Endothelial cell of umbilical vein (primary cell): ENCODE measurements at places on chromosomes 1 and 21. TPM values are rescaled to one million over a fixed set of nuclear protein-coding genes. Genes with fewer than 3 reads are reported as not detected.

GRCh38 chr1:208559597-208560329 lies 315.6 kb upstream of the PLXNA2 start:
- DNase-seq: no peak

The NR0B2 gene
- total RNA-seq: not detected in 2 replicates

The DNAI4 gene
- 3.3 and 4.8 TPM in 2 replicates for total RNA-seq

The FAM131C gene
- 0.44 TPM in 1 of 2 replicates, not detected in the other for total RNA-seq

- DNase-seq: no peak
Measured at GRCh38 chr1:211497489-211498045, 5.6 kb upstream of the RD3 start.

The AMY1C gene
- total RNA-seq: not detected in 2 replicates

DNA sequence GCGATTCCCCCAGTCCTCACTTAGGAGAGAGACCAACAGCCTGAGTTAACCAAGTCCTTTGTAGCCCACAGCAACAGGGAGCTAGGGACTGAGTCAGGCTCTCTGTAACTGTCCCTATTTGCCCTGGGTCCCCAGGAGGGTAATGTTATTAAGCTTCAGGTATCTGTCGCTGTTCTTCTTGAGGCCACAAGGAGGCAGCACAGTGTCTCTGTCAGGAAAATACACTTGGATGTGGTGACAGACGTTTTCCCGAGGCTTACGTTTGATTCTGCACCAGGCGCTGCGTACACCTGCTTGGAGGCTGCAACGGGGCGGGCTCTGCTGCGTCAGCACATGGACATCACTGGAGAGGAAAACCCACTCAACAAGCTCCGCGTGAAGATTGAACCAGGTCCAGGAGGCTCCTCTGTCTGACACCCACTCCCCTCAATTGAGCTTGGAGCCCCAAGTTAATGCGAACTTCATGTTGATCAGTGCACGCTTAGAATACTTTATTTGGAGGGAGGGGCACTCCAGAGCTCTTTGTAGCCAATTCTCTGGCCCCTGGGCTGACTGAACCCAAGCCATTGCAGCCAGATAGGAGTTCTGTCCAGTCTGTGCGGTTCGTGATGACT lies 10.7 kb upstream of the ELF3 start:
- DNase-seq: peak; percentile 39

DNA sequence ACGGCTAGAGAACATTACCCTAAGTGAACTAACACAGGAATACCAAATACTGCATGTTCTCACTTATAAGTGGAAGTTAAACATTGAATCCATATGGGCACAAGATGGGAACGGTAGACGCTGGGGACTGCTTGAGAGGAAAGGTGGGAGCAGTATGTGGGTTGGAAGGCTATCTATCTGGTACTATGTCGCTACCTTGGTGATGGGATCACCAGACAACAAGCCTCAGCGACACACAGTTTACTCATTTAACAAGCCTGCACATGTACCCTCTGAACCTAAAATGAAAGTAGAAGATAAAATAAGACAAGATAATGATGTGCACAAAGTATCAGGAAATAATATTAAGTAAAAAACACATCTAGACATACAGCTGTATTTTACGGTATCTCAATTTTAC lies 819 bp downstream of the PYHIN1 start:
- no peak for DNase-seq

DNA sequence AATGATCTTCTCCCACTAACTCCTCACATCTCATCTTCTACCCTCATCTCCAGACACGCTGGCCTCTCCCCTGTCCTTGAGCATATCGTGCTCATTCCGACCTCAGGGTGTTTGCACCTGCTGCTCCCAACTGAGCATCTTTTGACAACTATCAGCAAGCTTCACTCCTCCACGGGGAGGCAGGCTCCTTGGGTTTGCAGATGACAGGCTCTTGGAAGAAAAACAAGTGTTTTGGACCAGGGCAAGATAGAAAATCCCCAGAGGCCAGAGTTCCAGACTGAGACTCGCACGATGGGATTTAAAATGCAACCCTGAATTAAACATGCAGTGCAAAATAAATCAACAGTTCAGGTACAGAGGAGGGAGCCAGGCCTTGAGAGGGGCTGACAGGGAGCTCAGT lies 246.7 kb downstream of the PTPRU start:
- no peak for DNase-seq

DNA sequence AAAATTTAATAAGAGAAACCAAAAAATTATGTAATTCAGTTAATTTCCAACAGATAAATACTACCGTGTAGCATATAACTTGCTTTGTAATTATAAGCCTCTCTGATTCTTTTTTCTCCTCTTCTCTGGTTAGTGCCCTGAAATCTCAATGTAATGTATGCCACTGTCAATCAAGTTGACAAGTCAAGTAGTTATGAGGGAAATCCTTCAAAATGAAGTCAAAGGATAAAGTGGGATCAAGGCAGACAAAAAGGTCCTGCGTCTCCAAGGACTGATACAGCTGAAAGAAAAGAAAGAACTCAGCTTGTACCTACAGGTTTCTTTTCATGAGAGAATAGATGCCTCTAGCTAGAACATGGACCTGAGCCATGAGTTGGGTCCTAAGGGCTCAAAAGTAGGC lies 19.8 kb downstream of the VPS45 start:
- no peak for DNase-seq

GRCh38 chr1:198929111-198929604 lies 290.3 kb downstream of the PTPRC start:
- no peak for DNase-seq

- no peak for DNase-seq
Measured at GRCh38 chr1:170388489-170388888, 143.5 kb upstream of the GORAB start.

DNA sequence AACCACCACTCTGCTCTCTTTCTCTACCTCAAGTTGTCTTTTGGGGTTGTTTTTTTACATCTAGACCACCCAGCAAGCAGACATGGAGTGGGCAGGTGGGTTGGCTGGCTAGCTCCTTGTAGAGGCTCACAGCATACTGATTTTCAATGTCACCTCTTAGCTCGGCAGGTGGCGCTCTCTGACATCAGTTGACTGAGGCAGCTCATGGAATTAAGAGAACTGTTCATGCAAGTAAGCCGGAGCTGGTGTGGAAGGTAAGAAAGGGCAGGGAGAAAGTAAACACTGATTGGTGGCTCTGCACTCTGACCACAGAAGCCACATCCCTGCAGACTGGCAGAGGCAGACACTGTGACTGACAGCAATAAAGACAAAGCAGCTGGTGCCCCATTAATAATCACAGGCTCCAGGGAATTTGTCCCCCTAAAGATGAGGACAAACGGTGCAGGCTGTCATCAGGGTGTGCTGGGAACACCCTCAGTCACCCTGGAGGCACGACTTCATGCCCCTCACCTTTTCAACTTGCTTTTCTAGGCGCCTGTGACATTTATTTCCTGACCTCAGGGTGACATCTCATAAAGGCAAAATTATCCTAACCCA lies 226.8 kb downstream of the LMX1A start:
- DNase-seq: peak; percentile 40

- no peak for DNase-seq
Measured at GRCh38 chr1:115325874-115326273, 12.2 kb downstream of the NGF start.

DNA sequence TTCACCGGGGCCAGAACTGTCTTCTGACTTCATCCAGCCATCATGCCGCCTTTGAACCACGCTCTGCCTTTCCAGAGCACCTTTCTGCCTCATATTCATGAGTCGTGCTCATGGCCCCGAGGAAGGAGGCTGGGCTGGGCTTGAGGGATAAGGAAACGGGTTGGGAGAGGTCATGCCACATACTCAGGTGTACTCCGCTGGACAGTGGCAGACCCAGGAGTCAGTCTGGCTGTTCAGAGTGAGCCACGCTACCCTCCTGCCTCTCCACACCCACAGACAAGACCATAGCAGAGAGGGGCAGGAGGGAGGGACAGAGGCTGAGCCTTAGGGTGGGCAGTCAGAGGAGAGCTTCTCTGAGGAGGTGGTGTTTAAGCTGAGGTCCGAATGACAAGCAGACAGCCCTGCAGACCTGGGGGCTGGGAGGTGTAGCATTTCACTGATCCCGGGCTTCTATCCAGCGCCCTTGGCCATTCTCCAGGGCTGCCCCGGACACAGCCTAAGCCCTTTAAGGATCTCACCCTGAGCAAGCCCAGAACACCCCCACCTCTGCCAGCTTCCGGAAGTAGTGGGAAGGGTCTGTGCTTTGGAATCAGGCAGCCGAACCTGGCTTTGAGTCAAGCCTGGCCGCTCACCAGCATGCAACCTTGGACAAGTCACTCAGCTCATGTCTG lies 102.3 kb downstream of the LACTBL1 start:
- DNase-seq: peak; percentile 8

- no peak for DNase-seq
Measured at GRCh38 chr1:223161321-223161720, 18.3 kb upstream of the TLR5 start.

DNA sequence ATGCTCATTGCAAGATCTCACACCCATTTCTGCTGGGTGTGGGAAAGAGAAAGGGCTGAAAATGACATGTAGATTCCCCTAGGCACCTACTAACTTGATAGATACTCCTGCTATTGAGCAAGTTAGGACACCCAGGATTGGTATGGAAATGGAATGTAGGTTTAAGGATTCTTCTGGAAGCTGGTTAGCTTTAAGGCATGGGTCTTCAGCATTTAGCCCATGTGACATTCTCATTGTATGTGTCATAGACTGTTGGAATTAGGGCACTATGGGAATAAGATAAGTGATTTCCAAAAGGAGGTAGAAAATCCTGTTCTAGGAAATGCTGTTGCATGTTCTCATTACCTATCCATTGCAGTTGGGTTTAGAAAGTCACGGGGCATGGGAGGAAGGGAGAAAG lies 76.2 kb downstream of the DISC1 start:
- no peak for DNase-seq

- DNase-seq: no peak
Measured at GRCh38 chr1:184555665-184556641, 169.1 kb downstream of the C1orf21 start.

- DNase-seq: no peak
Measured at GRCh38 chr1:10663678-10664035, 132.8 kb downstream of the CASZ1 start.

The CDA gene
- 0.35 TPM in 1 of 2 replicates, not detected in the other for total RNA-seq

The GJB3 gene
- not detected in 2 replicates for total RNA-seq

DNA sequence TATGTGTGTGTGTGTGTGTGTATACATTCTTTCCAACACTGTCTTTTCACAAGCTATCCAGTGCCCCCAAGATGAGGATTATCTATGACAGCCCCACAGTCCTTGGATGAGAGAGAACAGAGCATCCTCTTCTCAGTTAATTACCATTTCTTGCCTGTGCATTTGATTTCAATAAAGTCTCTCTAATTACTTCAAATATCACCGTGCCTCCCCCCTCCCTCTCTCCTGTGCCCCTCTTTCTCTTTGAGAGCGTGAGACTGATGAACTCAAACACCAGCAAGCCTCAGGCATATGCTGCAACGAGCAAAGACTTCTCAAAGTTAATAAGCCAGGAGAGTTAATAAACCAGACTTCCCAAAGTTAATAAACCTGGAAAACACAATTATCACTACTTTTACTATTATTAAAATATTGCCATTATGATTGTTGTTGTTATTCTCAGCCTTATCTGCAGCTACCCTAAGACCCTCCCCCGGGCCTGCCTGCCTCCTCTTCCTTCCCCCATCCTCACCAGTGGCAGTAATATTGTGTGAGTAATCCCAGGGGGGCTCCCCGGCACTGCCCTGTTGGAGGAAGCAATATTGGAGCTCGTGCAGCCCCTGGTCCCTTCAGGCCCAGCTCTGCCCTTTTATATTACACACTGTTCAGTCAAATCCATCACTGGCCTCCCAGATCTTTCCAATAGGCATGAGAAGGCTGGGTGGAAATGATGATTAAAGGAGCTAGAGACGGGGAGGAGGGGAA lies 30.9 kb downstream of the LMX1A start:
- DNase-seq: no peak

GRCh38 chr1:223031733-223032601 lies 111.1 kb downstream of the TLR5 start:
- DNase-seq: no peak

GRCh38 chr1:208595745-208596144 lies 351.6 kb upstream of the PLXNA2 start:
- DNase-seq: no peak

DNA sequence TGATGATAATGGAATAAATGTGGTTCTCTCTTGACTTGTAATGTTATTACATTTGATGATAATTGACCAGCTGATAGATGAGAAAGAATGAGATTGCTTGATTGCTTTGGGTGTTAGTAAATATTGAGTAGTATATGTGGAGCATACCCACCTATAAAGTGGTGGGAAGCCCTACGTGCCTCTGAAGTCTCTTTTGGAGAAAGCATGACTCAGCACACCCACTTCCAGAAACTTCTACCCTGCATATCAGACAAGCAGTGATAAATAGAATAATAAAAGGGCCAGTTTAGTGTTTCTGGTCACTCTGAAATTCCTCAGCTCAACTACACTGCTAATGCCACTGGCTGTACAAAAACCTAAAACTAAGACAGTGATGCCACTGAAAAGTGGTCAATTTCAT lies 288.8 kb downstream of the ZNF648 start:
- no peak for DNase-seq

DNA sequence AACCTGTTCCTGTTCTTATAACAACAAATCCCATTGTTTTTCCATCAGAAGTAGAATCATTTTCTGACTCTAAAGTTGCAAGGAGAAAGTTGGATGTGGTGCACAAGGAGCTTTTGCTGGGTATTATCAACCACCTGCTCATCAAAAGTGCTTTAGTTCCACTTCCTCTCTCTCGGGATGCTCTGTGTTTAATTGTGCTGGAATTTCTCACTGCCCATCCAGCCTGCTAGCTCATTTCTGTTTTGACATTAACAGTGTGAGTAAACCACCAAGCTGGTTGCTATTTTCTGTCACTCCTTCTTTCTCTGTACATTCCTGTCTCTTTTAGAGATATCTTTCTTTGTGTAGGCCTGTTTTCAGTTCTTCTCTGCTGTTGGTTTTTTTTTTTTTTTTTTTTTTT lies 6.0 kb downstream of the KDM4A start:
- no peak for DNase-seq

The ZYG11A gene
- 1.3 and 2.1 TPM in 2 replicates for total RNA-seq

The OR6K6 gene
- not detected in 2 replicates for total RNA-seq

The HAO2 gene
- total RNA-seq: not detected in 2 replicates

DNA sequence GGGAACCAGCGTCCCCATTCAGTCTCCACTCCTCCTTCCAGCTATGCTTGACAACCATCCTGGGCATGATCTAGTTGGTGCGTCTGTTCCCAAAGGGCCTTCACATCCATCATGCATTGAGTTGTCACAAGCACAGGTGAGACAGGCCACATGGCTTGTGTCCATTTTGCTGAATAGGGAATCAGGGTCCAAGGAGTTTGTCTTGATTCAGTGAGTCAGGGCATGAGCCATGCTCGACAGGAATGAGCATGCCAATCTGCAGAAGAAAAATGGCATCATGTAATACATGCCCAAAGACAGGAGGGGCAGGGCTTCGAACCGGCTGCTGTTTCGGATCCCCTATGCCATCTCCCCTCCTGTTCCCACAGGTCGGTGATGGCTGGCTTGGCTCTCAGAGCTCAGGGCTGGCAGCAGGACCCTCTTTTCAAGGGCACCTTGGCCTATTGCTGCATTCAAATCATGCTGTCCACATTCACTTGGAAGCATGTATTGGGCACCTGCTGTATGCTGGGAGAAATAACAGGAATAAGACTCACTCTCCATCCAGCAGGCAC lies 44.5 kb downstream of the PKP1 start:
- DNase-seq: no peak

- peak; percentile 46 for DNase-seq
Measured at GRCh38 chr1:34984435-34984792, 733 bp downstream of the TMEM35B start.

The CATSPERE gene
- total RNA-seq: 0.72 and 1.9 TPM in 2 replicates
